ENCODE measurements at places on chromosomes 6 and 20. TPM values are rescaled to one million over a fixed set of nuclear protein-coding genes. Genes with fewer than 3 reads are reported as not detected.

DNA sequence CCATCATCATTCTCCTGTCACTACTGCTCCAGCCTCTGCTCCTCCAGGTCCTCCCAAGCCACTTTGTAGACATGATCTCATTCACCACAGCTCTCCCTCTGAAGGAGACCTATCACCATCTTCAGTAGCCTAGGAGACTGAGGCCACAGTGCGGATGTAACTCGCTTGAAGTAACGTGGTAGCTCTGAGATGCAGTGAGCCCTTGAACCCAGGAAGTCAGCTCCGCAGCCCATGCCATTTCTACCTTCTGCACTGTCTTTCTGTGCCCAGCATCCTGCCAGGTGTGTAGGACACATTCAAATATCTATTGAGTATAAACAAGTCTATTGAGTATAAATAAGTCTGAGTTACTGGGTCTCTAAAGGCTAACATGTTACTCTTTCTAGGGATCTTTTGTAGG lies 164.4 kb downstream of the CDH26 start:
- DNase-seq: no peak

DNA sequence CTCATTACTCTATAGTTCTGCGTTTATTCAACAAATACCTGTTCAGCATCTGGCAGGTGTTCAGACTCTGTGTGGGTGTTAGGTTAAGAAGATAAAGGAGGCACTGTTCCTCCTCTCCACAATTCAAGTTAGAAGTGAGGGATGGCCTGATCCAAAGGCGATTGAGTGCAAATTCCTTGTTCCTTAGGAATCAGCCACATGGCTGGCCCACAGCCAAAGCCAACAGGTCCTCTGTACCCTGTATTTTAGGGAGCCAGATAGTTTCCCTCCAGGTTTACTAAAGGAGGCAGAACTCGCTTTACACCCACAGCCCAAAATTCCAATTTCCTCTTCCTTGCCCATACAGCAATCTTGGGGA lies 5.0 kb upstream of the CD40 start:
- DNase-seq: no peak

- DNase-seq: no peak
Observed at GRCh38 chr20:34553366-34553867, 5.1 kb upstream of the MAP1LC3A start.

- DNase-seq: no peak
Observed at GRCh38 chr20:59284470-59284869, 15.9 kb upstream of the EDN3 start.

Gene PTGIS
- 33.3 TPM for total RNA-seq

- DNase-seq: no peak
Observed at GRCh38 chr6:144319211-144319610, 34.1 kb downstream of the UTRN start.

DNA sequence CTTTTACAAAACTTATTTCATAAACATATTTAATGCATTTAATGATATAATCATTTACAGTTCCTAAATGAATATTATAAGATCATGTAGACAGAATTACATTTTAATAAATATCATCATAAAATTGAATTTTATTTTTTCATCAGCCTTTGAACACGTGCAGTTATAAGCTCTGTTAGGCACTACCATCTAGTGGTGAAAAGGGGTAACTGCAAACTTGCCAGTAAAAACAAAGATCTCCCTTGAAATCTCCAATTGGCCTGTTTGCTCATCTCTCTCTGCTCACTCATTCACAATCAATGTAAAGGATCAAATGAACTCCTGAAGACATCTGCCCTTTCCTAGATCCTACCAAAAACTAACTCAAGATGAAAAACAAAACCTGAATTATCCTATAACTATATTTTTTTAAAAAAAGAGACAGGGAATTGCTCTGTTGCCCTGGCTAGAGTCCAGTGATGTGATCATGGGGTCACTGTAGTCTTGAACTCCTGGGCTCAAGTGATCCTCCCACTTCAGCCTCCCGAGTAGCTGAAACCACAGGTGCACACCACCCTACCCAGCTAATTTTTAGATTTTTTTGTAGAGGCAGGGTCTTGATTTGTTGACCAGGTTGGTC lies 31.7 kb downstream of the SAMHD1 start:
- no peak for DNase-seq

DNA sequence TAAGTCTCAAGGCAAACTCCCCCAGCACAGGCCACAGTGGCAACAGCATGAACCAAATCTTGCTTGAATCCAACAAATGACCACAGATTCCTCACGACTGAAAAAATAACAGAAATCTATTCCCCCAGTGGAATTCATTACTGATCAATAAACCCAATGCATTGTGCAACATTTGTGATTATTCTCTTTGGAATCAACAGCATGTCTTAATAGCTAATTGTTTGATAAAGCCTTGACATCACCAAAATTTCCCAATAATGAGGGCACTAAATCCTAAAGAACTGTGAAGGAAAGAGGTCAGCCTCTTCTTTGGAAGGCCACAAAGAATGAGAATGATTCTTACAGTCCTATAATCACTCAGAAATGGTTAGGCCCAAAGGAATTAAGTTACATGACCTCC lies 5.8 kb downstream of the SCML4 start:
- no peak for DNase-seq

- no peak for DNase-seq
Observed at GRCh38 chr20:12557224-12557623, 451.5 kb upstream of the SPTLC3 start.

- no peak for DNase-seq
Observed at GRCh38 chr6:16759181-16759645, 2.0 kb downstream of the ATXN1 start.

Gene CCR6
- not detected for total RNA-seq

Gene EDN3
- total RNA-seq: 2.3 TPM

DNA sequence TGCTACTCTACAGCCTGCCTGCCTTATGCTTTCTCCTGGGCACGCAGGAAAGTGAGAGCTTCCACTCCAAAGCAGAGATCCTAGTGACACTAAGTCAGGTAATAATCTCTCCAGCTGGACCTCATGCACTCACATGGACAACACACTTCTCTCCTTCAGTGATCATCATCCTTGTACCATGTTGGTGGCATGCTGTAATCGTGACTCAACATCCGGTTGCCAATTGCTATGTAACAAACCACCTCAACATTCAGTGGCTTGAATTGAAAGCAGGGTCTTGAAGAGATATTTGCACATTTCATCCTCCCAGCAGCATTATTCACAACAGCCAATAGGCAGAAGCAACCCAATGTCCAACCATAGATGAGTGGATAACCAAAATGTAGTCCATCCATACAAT lies 40.3 kb upstream of the PPP1R3G start:
- DNase-seq: no peak

DNA sequence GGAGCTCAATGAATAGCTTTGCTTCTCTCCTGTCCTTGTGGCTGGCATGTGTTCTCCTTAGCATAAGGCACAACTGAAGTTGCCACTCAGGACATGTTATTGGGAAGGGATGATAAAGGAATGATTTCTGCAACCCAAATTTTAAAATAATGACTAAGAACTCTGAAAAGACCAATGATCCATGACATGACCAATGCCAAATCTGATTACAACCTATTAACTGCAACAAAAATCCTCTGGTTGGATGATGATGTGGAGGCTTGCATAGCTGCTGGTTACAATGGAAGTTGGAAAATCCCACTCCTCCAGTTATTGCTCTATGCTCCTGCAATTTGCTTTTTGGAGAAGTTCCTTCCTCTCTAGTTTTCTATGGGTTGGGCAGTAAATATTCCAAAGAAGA lies 63.4 kb upstream of the FBXL4 start:
- DNase-seq: no peak

GRCh38 chr6:30312676-30313321 lies 13.9 kb upstream of the TRIM39 start:
- no peak for DNase-seq

GRCh38 chr6:31597006-31597405 lies 4.2 kb upstream of the NCR3 start:
- no peak for DNase-seq

- no peak for DNase-seq
Observed at GRCh38 chr20:40233406-40233805, 455.6 kb downstream of the MAFB start.

- DNase-seq: no peak
Observed at GRCh38 chr20:62660240-62660615, 17.9 kb downstream of the SLCO4A1 start.

DNA sequence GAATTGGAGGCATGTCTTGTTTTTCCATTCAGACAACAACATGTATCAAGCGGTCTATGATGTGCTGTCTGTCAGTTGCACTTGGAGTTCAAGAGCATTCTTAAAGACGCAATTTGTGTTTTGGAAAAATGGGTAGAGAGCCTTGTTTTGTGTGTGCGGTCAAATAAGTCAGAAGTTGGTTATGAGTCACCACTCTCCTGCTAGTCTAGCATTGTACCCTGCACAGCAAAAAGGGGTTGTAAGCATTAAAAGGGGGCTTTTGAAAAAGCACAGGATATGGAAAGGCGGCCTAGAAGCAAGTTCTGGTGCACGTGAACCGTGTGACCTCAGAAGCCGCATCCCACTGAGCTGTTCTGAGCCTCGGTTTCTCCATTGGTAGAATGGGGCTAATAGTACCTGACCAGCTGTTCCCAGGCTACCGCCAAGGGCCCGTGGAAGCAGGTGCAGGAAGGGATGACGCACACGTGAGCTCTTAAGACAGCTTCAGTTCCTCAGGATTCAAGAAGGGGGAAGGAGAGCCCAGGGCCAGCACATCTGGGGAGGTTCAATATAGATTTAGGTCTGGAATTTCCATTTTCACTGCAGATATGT lies 61.6 kb upstream of the SNX9 start:
- DNase-seq: no peak

- DNase-seq: no peak
Observed at GRCh38 chr6:150898399-150899170, 33.1 kb downstream of the MTHFD1L start.

DNA sequence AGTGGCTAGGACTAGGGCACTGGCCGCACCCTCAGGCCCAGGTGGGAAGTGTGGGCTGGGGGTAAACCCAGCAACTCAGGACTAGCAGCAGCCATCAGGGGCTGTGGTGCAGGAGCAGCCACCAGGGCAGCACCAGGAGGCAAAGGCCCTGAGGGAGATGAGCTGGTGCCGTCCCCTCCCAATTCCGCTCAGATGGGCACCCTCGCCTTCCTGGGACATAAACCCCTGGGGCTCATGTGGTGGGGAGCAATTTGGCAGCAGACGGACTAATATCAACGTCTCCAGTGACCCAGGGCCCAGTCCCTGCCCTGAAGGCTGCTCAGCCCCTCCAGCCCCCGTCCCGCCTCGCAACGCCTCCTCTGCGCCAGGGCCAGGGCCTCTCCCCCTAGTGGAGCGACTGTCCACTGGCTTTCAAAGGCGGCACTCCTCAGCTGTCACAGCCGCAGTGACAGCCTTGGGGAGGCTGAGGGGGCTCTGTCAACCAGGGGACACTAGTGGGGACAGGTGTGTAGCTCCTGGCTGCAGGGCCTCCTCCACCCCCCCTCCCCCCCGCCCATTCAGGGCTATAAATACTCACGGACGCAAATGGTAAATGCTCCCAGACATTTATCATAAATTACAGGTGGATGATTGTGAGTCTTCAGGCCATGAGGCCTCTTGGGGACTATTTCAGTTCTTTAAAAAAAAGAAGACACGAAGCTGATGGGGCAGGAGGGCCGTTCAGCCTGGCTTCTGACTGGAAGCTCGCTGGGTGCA lies 349.9 kb downstream of the ZFAND3 start:
- no peak for DNase-seq

DNA sequence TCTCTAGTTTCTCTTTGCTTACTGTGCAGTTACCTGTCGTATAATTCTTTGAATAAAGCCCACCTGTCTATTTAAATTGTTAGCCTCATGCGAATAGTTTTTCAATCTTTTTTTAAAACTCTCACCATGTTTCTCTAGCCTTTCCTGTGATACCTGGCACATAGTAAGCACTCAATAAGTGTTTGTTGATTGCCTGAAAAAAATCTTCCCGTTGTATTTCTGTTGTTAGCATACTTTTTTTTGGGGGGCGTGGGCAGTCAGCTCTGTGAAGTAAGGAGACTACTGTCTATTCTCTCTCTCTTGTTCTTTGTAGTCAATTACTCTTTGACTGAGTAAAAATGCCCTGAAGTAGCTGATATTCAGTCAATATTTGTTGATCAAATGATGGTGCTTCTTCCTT lies 205.8 kb downstream of the CDKAL1 start:
- DNase-seq: no peak

DNA sequence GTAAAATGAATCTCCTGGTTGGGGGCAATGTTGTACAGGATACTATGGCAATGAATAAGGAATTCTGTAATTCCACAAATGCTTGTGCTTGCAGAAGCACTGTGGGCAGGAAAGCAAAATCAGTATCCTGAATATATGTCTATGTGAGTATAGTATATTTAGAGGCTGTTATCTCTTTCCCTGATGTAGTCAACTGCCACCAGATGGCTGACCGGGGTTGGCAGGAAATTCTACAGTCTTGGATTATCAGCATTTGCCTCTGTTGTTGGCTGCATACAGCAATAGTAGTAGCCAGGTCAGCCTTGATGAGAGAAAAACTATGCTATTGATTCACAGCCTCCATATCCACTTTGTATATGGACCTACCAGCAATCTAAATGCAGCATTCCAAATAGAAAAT lies 425.1 kb upstream of the JAG1 start:
- no peak for DNase-seq

DNA sequence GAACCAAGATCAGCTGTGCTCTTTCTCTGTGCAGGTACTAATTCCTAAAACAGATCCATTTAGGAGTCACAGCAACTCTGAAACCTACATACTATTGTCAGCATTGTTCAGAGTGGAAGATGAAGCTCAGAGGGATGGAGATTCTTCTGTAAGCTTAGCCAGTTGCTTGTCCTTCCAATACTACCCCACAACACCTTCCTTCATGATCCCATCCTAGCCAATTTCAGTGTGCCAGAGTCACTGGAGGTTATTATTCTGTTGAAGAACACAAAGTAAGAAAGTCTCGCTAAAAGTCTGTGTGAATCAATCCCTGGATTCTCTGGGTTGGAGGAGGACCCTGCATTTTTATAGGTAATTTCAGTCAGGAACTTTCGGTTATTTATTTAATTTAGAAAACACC lies 2.3 kb downstream of the POPDC3 start:
- no peak for DNase-seq

- DNase-seq: no peak
Observed at GRCh38 chr6:78523622-78524021, 343.7 kb upstream of the IRAK1BP1 start.
